Common myeloid progenitor, CD34-positive (primary cell): ENCODE measurements at places on chromosomes 4 and X.

DNA sequence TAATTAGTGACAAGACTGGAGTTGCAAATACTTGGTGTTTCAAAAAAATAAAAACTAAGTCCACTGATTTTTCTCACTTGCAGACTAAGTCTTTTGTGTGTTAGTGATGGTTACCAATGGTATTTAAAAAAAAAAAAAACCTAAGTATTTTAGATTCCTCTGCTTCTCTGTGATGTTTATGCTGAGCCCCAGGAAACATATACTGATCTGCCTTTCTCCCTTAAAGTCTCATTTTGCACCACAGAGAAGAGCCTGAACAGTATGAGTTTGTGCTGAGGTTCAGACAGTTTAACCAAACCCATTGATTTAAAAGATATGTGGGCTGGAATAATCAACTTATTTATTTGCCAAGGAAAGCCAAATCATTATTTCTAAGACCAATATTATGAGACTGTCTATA is 1305.0 kb downstream of the PCDH18 start:
- no peak overlapping the region for H3K27ac ChIP-seq
- no peaks in the 10 kb centered on the region for H3K36me3 ChIP-seq
- no peak for DNase-seq
- H3K4me3 ChIP-seq: no peak overlapping the region

DNA sequence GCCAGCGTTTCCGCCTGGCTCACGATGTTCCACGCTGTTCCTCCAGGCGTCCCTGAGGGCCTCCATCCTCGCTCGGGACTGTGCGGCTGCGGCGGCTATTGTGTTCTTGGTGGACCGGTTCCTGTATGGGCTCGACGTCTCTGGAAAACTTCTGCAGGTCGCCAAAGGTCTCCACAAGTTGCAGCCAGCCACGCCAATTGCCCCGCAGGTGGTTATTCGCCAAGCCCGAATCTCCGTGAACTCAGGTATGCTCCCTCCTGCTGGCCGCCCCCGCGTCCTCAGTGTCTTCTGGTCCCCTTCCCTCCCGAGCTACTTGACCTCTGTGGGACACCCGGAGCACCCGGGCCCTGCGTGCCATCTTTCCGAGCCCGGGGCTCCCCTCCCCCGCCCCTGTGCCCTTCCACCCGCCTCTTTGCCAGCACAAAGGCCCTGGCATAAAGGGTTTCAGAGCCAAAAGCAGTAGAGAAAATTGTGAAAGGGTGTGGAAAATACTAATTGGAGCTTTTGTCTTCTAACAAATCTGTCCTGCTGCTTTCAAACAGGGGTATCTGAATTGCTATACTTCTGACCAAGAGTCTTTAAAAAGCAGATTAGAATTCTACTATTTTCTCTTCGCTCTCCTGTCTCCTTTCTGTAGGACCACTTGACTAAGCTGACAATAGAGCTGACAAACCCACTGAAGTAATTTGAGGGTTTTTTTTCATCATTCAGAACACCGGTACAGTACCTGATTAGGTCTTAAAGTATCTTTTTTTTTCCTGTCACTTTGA is 104.0 kb downstream of the NEUROG2 start:
- no peak overlapping the region for H3K27ac ChIP-seq
- no peaks in the 10 kb centered on the region for H3K27me3 ChIP-seq
- no peak for DNase-seq
- H3K36me3 ChIP-seq: peaks cover 20% of the 10 kb centered on the region
- H3K4me3 ChIP-seq: no peak overlapping the region

DNA sequence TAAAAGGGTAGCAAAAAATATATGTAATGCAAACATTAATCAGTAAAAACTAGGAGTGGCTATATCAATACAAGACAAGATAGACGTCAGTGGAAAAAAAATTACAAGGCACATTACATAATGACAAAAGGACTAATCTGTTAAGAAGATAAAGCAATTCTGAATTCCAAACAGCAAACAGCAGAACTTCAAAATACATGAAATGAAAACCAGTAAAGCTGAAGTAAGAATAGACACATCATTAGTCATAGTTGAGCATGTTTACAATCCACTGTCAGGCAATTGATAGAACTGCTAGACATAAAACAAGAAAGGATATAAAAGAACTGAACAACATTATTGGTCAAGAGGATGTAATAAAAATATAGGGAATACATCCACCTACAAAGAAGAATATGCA is 12.2 kb downstream of the SULT1B1 start:
- no peak overlapping the region for H3K4me3 ChIP-seq
- H3K27ac ChIP-seq: no peak overlapping the region
- no peaks in the 10 kb centered on the region for H3K27me3 ChIP-seq
- no peak for DNase-seq
- H3K36me3 ChIP-seq: no peaks in the 10 kb centered on the region
- H3K4me1 ChIP-seq: no peaks in the 10 kb centered on the region

DNA sequence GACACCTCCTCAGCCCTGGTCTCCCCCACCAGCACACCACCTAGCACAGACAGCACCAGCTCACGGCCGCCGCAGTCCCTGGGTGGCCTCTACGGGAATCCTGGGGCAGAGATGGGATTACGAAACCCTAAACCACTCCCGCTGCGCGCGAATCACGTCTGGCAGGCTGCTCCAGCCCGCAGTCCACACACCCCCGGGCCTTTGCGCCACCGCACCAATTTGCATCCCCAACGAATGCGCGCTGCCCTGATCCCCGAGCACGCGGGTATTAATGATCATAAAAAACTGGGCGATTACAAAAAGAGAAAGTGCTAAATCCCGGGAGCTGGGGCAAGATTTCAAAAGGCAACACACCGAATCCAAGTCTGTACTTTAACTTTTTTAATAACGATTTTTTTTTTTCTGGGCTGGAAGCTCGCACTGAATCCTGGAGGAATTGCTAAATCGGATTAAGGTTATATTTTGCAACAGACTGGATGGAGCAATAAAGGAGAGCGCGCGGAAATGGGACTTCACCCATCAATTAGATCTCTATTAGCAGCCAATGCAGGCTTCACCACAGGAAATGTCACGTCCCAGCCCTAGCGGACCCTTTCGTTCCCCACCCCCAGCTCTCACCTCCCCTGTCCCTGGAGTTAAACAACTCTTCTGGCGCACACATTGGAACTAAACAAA is 69.8 kb upstream of the TMEM33 start:
- peaks cover 10% of the 10 kb centered on the region for H3K4me1 ChIP-seq
- H3K4me3 ChIP-seq: no peak overlapping the region
- no peaks in the 10 kb centered on the region for H3K36me3 ChIP-seq
- peaks cover 94% of the 10 kb centered on the region for H3K27me3 ChIP-seq

GRCh38 chr4:74794382-74795010 is at the start of gene BTC:
Gene BTC, minus strand, starts transcription at chr4:74794523. Its CDS starts 198 bp downstream, at chr4:74794325.
- peaks cover 5% of the 10 kb centered on the region for H3K27me3 ChIP-seq
- H3K27ac ChIP-seq: peak within 1 kb of the TSS; percentile 21
- peaks cover 11% of the 10 kb centered on the region for H3K4me1 ChIP-seq
- peak within 1 kb of the TSS; percentile 84 for H3K4me3 ChIP-seq
- no peaks in the 10 kb centered on the region for H3K36me3 ChIP-seq

DNA sequence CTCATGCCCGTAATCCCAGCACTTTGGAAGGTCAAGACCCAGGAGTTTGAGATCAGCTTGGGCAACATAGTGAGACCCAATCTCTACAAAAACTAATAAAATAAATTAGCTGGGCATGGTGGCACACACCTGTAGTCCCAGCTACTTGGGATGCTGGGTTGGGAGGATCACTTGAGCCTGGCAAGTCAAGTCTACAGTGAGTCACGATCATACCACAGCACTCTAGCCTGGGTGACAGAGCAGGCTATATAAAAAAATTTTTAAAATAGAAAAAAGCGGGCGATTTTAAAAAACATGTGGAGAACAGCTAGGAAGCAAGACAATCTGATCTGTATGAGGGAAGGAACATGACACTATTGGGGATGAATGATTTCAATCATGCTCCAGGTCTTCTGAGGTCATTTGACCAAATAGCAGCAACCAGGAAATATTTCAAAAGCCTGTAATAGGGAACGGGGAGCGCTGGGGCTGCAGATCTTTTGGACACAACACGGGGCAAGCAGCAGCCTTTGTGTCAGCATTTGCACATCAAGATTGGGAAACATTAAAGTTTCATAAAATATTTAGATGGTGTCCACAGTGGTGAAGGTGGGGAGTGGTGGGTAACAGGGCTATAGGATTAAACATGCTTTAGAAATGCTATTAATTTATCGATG is 48.3 kb upstream of the GUCY1A1 start:
- peaks cover 12% of the 10 kb centered on the region for H3K4me1 ChIP-seq
- no peaks in the 10 kb centered on the region for H3K27me3 ChIP-seq
- no peak for DNase-seq
- H3K27ac ChIP-seq: no peak overlapping the region
- no peak overlapping the region for H3K4me3 ChIP-seq
- no peaks in the 10 kb centered on the region for H3K36me3 ChIP-seq

DNA sequence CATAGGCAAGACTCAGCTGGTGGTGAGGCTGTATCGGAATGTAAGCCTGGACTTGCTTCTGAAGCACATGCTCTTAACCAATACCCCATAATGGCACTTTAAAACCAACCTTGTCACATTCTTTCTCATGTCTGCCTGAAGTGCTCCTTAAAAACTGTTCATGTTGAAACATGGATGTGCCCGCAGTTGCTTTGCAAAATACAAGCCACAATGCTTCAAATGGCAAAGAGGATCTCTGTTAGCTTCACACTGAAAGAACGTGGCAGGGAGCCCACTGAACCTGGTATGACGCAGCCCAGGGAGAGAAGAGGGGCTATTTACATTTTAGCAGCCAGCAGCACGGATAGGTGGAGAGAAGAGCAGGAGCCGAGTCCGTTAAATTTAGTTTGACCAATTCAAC is 29.3 kb downstream of the SOD3 start:
- DNase-seq: no peak
- no peak overlapping the region for H3K27ac ChIP-seq
- no peak overlapping the region for H3K4me3 ChIP-seq
- no peaks in the 10 kb centered on the region for H3K36me3 ChIP-seq

DNA sequence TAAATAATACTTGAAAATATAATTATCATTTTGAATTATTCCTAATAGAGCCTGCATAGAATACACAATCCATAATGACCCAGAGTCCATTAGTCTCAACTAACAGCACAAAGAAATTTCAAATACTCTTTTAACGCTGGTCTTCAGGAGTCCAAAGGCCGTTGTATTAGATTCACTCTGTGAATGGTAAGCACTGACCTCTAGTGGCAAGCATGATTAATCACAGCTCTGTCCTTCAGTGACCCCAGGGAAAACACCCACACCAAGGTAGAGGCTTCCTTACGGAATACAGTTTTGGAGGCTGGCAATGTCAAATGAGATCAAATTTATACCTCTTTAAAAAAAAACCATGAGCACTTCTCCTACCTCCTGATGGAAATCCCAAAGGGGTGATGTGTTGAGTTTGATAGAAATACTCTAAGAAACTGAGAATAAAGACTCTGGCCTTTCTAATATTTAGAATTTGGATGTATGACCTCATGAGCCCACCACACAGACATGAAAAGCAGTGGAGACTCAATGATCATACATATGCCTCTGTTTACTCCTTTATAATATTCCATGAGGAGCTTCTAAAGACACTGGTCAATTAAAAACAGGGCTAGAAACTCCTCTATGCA is 147.2 kb upstream of the DKK2 start:
- DNase-seq: peak; percentile 54
- no peaks in the 10 kb centered on the region for H3K27me3 ChIP-seq
- no peaks in the 10 kb centered on the region for H3K36me3 ChIP-seq
- H3K27ac ChIP-seq: no peak overlapping the region

DNA sequence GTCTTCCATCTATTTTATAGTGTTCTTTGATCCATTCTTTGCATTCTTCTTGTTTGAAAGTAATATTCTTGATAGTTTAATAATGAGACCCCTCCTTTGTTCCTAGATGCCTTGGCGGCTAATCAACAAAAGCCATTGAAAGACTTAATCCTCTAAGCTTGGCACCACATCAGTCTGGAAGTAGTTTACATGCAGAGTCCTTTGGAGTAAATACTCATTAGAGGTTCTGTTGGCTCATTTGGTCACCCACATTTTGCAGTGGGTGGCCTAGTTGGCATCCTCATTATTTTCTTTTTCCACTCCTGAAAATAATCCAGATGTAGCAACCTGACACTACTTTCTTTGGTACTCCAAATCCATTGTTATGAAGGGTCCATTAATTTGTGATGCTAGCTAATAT is 64.5 kb downstream of the DKK2 start:
- H3K27ac ChIP-seq: no peak overlapping the region
- DNase-seq: no peak
- no peak overlapping the region for H3K4me3 ChIP-seq
- no peaks in the 10 kb centered on the region for H3K36me3 ChIP-seq
- H3K4me1 ChIP-seq: no peaks in the 10 kb centered on the region

GRCh38 chr4:80948995-80949394 is 81.5 kb upstream of the BMP3 start:
- no peaks in the 10 kb centered on the region for H3K27me3 ChIP-seq
- H3K36me3 ChIP-seq: no peaks in the 10 kb centered on the region
- no peaks in the 10 kb centered on the region for H3K4me1 ChIP-seq
- H3K27ac ChIP-seq: no peak overlapping the region
- no peak overlapping the region for H3K4me3 ChIP-seq
